ENCODE measurements at places on chromosomes 1 and 21.

DNA sequence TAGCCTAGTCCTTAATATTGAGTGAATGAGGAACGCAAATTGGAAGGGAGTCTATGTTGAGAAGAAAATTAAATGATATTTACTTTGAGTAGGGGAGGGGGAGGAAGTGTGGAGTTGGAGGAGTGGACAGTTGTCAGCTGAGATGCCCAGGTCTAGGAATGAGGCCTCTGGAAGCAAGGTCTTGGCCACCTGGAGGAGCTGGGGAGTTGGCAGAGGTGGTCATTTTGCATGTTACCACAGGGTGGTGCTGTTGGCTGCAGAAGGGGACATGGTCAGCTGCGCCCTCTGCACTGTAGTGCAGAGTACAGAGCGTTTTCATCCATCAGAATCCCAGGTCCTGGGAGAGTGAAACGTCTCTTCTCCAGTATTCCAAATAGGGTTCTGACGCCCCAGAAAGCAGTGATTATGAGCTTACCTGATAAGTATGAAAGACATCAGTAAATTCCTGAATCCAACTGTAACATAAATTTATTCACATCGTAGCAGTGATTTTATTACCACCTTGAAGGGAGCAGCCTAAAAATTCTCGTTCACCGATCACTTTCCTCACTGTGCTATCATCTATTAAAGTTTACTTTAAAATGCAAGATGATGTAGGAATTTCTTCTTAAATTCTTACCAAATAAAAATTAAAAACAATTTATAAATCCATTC is 13.8 kb downstream of the PARK7 start:
- no peak for DNase-seq

GRCh38 chr1:85322655-85323054 is 46.2 kb upstream of the BCL10 start:
- no peak for DNase-seq

DNA sequence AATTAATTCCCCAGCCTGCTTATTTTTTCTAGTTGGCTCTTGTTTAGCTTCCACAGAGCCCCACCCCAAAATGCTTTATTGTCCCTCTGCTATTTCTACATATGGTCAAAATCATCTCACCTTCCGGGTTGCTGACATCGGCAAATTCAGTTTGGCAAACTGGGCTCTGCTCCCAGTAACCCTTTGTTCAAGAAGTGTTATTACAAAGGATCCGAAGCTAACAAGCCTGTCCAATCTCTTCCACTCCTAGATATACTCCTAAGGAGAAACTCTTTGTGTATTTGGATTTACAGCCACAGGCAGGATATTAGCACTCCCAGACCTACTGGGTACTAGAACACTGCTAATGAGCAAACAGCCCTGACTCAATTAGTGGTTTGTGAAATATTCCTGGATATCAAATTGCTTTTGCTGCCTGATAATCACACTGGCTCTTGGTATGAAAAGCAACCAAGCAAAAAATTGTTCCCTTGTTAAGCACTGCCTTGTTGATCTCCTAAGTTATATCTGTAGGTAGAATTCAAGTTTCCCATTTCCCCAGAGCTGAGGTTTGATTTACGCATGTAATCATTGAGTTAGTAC is 4.0 kb downstream of the JUN start:
- DNase-seq: no peak

DNA sequence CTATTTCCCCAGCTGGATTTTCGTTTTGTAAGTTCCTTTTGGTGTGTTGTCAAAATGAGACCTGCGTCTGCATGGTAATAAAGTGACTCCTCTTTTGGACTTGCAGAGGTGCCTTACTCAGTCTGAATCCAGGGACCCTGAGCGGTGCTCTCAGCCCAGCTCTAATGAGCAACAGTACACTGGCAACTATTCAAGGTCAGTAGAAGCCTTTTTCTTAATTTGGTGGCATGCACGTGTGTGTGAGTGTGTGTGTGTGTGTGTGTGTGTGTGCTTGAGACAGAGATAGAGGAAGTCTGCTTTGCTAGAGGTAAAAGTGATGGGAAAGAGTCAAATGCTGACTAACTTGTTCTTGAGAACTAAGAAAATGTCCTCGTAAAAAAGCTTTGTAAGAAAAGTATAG is 105.4 kb downstream of the CD247 start:
- no peak for DNase-seq
